Mesenteric fat pad (tissue), 1 donor: ENCODE measurements at places on chromosomes 11 and 22. TPM values are rescaled to one million over a fixed set of nuclear protein-coding genes. Genes with fewer than 3 reads are reported as not detected.

TSSK2 gene
- total RNA-seq: not detected

MRGPRX3 gene
- total RNA-seq: not detected

SAA4 gene
- 4.1 TPM for total RNA-seq

PEX26 gene
- 35.9 TPM for total RNA-seq

GLB1L2 gene
- total RNA-seq: 0.29 TPM
